ENCODE measurements at places on chromosomes 3 and 15. TPM values are rescaled to one million over a fixed set of nuclear protein-coding genes. Genes with fewer than 3 reads are reported as not detected.

Gene ALDH1A2
- polyA plus RNA-seq: 14.7 TPM

- DNase-seq: no peak
Measured at GRCh38 chr3:52345521-52346109, 29.5 kb downstream of the DNAH1 start.

DNA sequence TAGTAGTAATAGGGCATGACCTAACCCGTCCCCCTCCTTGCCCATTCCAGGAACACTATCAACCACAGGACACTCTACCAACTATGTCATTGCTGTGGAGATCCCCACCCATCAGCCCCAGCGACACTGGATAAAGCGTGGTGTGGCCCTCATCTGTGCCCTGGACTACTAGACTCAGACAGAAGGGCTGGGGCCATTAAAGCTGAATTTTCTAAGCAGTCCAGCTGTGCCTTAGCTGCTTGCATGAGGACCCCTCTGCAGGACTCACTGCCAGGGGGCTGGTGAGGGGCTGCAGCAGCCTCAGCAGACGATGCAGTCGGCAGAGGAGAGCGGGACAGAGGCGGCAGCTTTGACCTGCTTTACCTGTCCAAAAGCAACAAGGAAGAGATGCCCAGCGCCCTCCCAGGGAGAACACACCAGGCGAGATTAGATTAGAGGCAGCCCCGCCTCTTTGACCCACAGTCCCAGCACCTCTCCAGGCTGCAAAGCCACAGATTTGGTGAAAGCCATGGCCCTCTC lies 44.6 kb downstream of the SEMA3G start:
- DNase-seq: peak; percentile 50

DNA sequence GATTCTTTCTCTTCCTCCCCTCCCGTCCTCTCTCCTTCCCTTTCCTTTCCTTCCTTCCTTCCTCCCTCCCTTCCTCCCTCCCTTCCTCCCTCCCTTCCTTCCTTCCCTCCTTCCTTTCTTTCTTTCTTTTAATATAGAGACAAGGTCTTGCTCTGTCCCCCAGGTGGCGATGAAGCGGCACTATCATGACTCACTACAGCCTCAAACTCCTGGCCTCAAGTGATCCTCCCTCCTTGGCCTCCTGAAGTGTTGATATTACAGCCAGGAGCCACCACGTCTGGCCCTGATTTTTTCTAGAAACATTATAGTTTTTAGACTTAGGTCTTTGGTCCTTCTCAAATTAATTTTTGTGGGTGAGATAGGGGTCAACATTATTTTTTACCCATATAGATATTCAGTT lies 15.5 kb downstream of the GRM2 start:
- DNase-seq: no peak

GRCh38 chr3:138263104-138263503 lies 66.5 kb downstream of the NME9 start:
- DNase-seq: no peak

GRCh38 chr15:80779658-80780415 lies 667 bp downstream of the CEMIP start:
- peak; percentile 45 for DNase-seq

- no peak for DNase-seq
Measured at GRCh38 chr3:71441925-71442651, 141.4 kb downstream of the FOXP1 start.

DNA sequence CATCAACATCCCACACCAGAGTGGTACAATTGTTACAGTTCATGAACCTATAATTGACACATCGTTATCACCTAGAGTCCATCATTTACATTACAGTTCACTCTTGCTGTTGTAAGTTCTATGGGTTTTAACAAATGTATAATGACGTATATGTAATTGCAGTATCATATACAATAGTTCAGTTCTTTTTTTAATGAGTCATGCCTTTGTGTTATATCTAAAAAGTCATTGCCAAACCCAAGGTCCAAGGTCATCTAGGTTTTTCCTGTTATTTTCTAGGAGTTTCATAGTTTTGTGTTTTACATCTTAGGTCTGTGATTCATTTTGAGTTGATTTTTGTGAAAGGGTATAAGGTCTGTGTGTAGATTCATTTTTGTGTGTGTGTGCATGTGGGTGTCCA lies 160.9 kb upstream of the GALNT15 start:
- DNase-seq: no peak

DNA sequence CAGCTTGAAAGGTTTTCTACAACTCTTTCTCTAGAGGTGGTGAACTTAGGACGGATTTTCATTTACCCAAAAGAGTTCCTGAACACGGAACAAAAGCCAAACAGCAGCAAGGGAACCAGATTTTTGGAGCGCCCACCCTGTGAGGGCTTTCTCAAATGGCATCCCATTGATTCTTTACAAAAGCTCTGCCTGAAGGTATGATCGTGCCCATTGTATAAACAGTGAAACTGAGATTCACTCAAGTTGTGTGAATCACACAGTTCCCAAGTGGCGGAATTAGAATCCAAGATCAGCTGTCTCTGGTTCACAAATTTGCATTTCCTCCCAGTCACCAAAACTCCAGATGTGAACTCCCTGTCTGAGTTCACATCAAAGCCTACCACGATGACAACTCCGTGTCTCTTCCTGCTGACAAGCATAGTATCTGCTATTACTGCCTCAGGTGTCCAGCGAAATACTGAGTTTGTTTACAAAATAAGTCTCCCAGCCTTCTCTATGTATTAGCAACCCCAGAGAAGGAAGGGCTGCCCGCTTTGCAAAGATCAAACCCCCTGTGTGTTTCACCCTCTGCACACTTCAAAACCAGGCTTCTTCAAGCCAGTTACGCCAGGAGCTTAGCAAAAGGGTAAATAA lies 235.9 kb upstream of the ST8SIA2 start:
- DNase-seq: no peak

- DNase-seq: no peak
Measured at GRCh38 chr3:8755564-8756237, 13.7 kb downstream of the OXTR start.

DNA sequence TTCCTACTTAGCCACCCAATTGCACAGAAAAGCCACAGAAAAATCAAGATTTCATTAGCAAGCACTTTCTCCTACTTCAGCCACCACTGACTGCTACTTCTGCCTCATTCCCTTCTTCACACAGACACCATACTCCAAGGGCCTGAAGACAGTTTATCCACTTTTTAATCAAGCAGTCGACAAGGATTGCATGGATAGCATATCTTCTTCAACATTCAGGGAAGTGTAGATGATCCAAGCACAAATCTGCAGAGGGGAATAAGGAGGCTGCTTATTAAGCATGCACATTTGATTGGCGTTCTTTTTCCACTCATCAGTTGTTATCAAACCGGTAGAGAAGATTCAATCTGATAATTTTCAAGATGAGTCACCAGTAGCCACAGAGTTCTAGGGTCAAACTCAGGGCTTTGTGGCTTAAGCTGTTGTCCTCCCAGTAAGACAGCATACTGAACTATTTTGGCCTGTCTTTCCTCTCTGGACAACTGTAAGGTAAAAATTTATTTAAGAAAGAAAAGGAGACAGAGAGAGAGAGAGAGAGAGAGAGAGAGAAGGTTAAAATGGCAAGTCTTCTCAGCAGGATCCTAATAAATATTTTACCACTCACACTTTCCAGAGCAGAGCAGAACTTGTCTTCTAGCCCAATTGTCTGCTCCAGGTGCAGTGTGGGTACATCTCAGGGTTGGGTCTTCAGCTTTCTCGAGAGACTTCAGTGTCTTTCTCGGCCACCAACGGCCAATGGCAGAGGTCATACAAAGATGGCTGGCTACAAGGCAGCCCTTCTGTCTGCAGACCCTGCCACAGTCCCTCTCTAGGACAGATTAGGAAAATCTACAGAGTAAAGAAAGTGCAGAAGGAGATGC lies 80.6 kb upstream of the BHLHE40 start:
- no peak for DNase-seq

Gene CFAP92
- polyA plus RNA-seq: 0.11 TPM

Gene GABRR3
- not detected for polyA plus RNA-seq

Gene AHSG
- 0.05 TPM for polyA plus RNA-seq

Gene SLC6A20
- not detected for polyA plus RNA-seq

Gene VILL
- 5.4 TPM for polyA plus RNA-seq

DNA sequence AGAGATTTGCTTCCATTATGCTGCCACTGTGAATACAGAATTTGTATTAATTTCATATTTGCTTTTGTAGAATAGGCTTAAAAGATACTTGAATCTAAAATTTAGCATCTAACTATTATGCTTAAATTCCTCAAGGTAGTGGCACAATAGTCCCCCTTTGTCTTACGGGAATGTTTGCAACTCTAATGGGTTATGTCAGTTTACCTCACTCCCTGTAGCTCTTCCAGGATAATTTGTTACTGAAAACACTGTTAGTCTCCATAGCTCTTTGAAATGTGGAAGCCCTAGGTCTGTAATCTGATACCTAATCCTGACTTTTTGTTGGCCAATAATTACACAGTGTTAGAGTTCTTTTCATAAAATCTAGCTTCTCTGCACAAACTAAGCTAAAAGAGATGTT lies 433.4 kb downstream of the PYDC2 start:
- no peak for DNase-seq
